GM12864 (cell line): ENCODE measurements at places on chromosomes 2 and 18.

- DNase-seq = no peak
These were observed 25.2 kb downstream of the FECH start for GRCh38 chr18:57561261-57561660.

DNA sequence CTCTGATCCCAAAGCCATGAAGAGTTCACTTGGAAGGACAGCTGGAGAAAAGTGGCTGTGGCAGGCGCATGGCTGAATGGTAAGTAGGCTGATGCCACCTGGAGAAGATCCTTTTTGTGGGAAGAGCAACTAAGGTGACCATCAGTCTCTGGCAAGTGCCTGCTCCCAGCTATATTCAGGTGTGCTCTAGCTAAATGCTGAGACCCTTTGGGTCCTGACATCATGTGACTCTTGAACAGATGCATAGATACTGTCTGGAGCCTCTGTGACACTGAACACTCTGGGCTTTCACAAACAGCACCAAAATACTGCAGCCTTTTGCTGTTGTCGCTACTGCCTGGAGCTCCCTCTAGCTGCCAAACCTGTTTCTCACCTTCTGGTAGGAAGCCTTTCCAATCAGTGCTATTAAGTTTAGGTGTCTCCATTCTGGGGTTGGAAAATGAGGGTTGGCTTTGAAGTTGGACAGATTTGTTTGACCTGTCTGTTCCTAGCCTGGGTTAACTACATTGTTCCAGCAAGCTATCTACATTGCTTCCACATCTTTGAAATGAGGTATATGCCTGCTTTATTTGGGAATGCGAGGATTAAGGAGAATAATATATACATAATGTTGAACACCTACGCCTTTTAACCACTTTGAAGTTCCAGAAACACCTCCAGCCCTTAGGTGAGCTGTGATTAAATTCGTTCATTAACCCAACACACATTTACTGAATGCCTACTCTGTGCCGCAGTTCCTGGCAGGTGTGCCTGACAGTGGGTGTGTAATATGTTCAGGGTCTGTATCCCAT is 3.1 kb downstream of the EGR4 start:
- DNase-seq = no peak

- no peak for DNase-seq
These were observed 64.2 kb downstream of the TRIP12 start for GRCh38 chr2:229857634-229858033.

- no peak for DNase-seq
These were observed 203.0 kb upstream of the PID1 start for GRCh38 chr2:229474125-229474524.

GRCh38 chr2:50225021-50225928 is 806.7 kb downstream of the NRXN1 start:
- DNase-seq = no peak

- DNase-seq = no peak
These were observed 88.9 kb downstream of the TMEM185B start for GRCh38 chr2:120134263-120134662.

- DNase-seq = no peak
These were observed 15.4 kb upstream of the GPR55 start for GRCh38 chr2:230940471-230940815.

DNA sequence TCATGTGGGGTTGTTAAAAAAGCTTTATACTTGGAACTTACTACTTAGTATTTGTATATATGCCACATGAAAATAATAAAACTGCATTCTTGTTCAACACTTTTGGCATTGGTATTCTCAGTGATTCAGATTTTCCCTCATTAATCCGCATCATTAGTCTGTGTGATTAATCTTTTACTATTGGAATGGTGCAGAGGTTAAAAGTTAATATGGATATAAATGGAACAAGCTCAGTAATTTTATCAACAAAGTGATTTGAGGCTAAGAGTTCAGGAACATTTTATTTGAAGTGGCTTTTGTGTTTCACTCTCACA is 45.4 kb upstream of the REG3G start:
- DNase-seq = no peak

GRCh38 chr2:235537587-235537986 is 43.7 kb downstream of the AGAP1 start:
- DNase-seq = no peak

GRCh38 chr2:18373081-18373480 is 187.4 kb downstream of the RDH14 start:
- no peak for DNase-seq

DNA sequence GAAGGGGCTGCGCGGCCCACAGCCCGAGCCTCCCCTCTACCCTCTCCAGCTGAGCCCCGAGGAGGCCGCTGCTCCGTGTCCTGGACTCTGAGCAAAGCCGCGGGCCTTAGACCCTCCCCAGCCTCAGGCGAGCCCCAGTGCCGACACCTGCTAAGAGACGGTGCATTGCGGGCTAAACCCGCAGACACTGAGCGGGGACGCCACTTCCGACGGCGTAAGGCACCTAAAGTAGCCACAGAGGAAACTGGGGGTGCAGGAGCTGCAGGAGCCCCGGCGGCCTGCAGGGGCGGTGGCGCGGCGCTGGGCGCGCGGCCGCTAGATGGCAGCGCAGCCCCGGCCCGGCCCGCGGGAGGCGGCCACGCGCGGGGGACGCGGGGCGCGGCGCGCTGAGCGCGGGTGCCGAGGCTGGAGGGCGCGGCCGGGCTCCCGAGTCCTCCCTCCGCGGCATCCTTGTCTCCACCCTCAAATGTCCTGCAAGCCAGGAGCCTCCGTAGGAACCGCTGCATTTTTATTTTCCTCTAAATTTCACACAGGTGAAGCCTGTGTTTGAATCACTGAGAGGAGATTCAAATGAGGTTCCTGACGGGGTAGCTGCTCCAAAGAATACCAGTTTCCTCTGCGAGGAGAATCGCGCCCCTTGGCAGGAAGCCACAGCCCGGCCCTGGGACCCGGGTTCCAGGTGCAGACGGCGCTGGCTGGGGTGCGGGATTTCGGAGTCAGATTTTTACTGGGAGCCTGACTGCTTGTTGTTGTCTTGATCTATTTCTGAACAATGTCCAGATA is 650.5 kb downstream of the GALR1 start:
- DNase-seq = peak; percentile 2
